ENCODE measurements at places on chromosomes 12 and 14.
A peak's percentile ranks its signal among the peaks of the same experiment; 100 is the strongest.

GRCh38 chr14:106268013-106268727, 741.8 kb downstream of the TMEM121 start:
- peak; percentile 82 for DNase-seq

- DNase-seq, result no peak
These were observed 154.6 kb downstream of the SLC6A15 start for GRCh38 chr12:84757978-84758377.

GRCh38 chr12:61037792-61038191, 1222.4 kb upstream of the USP15 start:
- no peak for DNase-seq

- no peak for DNase-seq
These were observed 180.8 kb downstream of the KLHL28 start for GRCh38 chr14:44780989-44781388.

DNA sequence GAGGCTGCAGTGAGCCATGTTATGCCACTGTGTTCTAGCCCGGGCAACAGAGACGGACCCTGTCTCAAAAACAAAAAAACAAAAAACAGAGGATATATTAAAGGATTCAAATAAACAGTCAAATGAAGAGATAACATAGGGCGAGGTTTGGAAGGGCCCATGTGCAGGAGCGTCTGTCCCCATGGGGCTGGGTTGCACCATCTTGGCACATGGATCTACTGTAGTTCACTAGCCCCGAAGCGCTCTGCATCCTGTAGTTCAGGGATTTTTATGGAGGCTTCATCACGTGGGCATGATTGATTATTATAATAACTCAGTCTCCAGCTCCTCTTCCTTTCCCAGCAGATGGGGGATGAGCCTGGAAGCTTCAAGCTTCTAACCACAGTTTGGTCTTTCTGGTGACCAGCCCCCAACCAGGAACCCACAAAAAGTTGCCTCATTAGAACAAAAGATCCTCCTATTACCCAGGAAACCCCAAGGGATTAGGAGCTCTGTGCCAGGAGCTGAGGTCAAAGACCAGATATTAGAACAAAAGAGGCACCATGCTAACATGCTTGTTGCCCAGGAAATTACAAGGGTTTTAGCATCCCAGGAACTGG, 59.9 kb downstream of the HCAR2 start:
- DNase-seq, result no peak

- DNase-seq, result peak; percentile 49
These were observed 796 bp downstream of the YAF2 start for GRCh38 chr12:42237052-42237852.
